T-helper 9 cell (primary cell): ENCODE measurements at places on chromosomes 1 and 21.
A peak's percentile ranks its signal among the peaks of the same experiment; 100 is the strongest.

GRCh38 chr1:14658642-14659041 lies 60.2 kb downstream of the KAZN start:
- DNase-seq, result no peak

DNA sequence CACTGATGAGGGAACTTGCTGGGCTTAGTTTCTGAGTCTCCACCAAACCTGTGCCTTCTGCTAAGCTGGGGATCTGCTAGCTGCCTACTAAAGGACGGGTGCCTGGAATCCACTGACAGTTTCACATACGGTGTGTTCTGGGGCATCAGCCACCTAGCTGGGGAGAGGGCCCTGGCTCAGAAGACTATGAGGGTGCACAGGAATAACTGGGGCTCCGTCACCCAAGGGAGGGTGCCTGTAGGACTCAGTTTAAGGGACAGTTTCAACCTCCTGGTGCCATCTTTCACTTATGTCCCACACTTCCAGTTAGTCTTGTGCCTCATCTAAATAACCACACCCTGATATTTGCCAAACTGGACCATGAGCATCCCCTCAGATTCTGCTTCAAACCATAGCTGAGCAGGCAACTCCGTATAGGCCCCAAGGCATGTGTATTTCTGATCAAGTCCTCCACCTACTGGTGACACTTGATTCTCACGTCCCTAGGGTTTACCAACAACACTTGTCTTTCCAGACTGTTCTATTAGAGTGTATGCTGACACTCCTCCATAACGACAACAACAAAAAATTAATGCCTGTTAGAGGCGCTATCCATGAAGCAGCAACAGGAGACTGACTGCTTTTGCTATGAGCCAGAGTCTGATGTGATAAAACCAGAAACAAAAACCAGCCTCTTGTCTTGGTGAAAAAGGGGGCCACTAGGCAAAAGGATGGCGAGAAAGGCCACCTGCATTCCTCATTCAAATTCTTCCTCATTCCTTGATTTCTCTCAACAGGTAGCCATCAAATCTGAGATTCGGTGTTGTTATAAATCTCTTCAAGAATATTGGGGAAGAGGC lies 55.0 kb upstream of the PAXBP1 start:
- no peak for DNase-seq

DNA sequence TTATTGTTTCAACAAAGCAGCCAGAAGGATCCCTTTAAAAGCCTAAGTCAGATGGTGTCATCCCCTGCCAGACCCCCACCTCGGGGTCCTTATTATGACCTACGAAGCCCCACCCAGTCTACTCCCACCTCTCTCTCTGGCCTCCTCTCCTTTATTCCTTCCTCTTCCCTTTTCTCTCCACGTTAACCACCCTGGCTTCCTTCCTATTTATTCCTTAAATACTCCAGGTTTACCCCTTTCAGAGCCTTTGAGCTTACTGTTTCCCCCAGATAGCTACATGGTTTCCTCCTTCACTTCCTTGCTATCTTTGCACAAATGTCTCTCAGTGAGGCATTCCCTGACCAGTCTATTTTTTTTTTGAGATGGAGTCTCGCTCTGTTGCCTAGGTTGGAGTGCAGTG lies 12.0 kb upstream of the SLC9A1 start:
- no peak for DNase-seq

GRCh38 chr1:21326861-21327344 lies 36.6 kb upstream of the ECE1 start:
- DNase-seq, result no peak

- DNase-seq, result peak; percentile 56
Observed at GRCh38 chr1:27360159-27361043, 6.4 kb downstream of the MAP3K6 start.

DNA sequence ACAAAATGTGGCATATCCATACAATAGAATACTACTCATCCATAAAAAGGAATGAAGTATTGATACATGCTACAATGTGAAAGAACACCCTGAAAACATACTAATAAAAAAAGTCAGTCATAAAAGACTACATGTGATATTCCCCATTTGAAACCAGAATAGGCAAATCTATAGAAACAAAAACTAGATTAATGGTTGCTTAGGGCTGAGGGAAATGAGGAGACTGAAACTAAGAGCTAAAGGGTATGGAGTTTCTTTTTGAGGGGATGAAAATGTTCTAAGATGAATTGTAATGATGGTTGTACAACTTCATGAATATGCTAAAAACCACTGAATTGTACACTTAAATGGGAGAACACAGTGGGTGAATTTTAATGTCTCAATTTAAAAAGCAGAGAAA lies 50.9 kb downstream of the ACBD6 start:
- DNase-seq, result no peak

DNA sequence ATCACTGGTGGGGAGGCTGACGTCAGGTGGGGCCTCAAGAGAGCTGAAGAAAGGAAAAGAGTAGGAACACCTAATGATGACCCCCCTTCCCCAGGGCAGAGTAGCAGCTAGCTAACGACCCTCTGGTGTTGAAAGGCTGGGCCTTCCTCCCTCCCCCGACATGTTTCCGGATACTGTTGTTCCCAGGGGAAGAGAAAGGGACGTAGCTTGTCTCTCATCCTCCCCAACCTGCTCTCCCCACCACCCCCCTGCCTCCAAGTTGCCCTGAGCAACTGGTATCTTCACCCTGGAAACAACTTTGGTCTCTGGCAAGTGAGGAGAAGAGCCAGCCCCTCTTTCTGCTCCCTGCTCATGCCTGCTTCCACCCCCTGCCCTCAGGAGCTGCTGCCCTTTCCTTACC lies 2.4 kb downstream of the SEMA6C start:
- DNase-seq, result no peak
